ENCODE measurements at places on chromosomes 4 and X.

DNA sequence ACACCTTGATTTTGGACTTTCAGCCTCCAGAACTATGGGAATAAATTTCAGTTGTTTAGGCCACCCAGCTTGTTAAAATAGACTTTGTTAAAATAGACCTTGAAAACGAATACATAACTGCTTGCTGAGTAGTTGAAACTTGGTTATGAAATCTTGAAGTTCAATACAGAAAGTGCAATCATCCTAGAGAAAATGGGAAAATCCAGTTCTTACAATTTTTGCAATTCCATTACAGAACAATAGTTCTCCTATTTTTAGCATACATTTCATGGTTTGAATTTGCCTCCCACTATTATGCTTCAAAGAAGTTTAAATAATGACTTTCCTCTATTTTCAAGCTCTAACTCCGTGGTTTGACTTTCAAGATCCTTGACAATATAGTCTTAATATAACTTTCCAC lies 10.5 kb downstream of the TLR1 start:
- DNase-seq = no peak

- DNase-seq = peak; percentile 0
These were observed 35.7 kb upstream of the INTS6L start for GRCh38 chrX:135484641-135485289.

DNA sequence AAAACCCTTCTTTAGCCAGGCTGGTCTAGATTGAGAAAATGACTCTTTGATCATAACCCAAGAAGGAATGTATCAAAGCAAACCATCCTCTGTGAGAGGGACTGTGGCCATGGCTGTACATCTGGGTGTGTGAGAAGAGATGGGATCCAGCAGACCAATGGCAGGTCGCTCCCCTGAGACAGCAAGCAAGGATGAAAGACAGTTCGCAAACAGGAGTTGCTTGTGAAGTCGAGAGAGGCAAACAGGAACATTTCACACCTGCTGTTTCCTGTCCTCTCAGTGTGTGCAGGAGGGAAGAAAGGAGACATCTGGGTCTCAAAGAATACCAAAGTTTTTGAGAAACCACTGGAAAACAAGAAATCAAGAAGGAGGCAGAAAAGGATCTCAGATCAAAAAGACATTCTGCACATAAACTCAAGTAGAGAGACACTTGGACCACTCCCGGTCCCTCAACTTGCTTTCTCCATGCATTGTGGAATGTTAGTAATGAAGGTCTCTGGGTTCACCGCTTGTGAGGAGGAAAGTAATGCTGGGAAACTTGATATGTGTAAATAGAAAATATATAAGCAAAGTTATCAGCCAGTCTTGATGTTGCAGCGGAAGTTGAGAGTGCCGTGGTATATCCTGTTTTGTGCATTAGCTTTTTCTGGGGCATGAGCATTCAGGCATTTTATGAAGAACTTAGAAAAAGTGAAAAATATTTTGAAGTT lies 327.5 kb downstream of the BMPR1B start:
- DNase-seq = no peak

GRCh38 chrX:71652405-71652804 lies 14.9 kb upstream of the LOC101059915 start:
- DNase-seq = peak; percentile 39

DNA sequence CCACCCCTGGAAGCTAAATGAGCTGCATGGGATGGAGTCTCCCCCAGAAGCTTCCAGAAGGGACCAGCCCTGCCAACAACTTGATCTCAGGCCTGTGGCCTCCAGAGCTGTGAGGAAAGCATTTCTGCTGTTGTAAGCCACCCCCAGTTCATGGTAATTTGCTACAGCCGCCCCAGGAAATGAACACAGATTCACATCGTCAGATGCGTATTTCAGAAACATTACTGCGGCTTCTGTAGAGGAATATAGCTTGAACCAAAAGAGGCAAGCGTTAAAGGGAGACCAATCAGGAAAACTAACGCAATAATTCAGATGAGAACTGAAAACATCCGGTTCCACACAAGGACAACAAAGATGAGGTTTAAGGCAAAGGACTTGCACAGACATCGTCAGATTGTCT lies 128.4 kb upstream of the TBL1X start:
- DNase-seq = no peak

- DNase-seq = peak; percentile 61
These were observed 1.1 kb downstream of the TMEM131L start for GRCh38 chr4:153466949-153467896.

GRCh38 chr4:98969878-98970785 lies 25.4 kb upstream of the METAP1 start:
- no peak for DNase-seq

GRCh38 chr4:48139691-48140090 lies 5.6 kb upstream of the TXK start:
- DNase-seq = peak; percentile 37

DNA sequence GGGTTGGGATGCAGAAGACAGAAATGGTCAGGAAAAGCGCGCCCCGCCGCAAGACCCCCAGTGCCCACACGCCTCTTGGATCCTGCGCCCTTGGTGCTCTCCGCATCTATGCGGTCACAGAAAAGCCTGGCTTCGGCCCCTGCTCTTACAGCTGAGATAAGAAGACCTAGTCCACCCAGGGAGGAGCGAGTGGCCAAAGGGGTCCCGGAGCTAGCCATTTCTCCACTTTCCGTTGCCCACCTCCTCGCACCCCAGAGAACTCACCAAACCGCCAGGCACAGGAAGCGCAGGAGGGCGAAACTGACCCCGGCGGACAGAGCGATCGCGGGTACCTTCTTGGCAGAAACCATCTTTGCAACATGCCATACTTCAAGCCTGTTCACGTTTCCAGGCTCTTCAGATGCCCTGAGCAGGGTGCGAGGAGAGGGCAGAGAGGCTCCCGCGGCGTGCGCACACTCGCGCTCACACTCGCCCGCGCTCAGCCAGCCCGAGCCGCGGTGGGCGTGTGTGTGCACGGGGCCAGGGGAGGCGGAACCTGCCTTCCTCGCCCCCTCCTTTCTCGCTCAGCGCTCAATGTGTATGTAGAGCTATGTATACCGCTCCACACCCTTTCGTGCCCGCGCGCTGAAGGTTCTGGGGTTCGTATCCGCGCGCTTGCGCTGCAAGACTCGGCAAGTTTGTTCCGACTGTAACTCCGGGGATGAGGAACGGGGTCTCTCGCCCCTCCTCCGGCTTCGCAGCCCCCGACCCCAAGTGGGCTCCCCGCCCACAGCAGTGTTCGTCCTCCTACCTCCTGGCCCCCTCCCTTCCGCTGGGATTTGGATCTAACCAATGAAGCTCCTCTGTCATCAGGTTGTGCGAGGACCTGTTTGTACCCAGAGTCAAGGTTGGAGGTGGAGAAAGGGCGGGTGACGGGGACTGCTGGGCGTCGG lies at the start of gene GABRA4:
Gene GABRA4 (minus strand): TSS at position 507 of the 932 bp plus-strand sequence. CDS start 157 bp downstream, at position 350.
- DNase-seq = no peak

GRCh38 chr4:97998203-97998602 lies 145.1 kb downstream of the STPG2 start:
- DNase-seq = no peak

GRCh38 chr4:182880387-182881356 lies 36.5 kb downstream of the DCTD start:
- no peak for DNase-seq

DNA sequence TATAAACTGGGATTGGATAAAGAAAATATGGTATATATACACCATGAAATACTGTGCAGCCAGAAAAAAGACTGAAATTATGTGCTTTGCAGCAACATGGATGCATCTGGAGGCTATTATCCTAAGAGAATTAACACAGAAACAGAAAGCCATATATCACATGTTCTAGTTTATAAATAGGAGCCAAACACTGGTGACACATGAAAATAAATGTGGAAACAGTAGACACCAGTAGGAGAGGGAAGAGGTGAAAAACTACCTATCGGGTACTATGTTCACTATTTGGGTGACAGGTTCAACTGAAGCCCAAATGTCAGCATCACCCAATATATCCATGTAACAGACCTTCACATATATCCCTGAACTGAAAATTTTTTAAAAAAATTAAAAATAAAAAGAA lies 725.1 kb downstream of the C4orf33 start:
- no peak for DNase-seq

DNA sequence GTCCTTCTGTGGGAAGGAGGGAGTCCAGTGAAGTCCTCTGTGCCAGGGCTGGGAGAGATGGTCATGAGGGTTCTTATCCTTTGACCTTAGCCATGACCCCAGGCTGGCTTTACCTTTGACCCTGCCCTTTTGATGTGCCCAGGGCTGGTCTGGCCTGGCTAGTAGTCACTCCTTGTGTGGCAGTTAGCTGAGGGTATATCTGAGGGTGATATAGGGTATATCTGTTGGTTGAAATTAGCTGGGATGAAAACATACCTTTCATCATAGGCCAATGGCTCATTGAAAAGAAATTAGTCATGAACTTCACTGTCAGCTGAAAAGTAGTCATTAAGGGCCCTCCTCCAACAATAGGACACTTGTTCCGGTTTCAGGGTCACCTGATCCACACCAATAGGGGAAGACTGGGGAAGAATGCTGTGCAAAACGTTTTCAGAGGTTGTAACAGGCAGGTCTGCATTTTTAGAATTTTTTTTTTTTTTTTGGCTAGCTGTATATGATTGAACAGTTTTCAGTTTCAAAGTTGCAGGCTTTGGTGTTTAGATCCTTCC lies 74.6 kb upstream of the STOX2 start:
- no peak for DNase-seq

DNA sequence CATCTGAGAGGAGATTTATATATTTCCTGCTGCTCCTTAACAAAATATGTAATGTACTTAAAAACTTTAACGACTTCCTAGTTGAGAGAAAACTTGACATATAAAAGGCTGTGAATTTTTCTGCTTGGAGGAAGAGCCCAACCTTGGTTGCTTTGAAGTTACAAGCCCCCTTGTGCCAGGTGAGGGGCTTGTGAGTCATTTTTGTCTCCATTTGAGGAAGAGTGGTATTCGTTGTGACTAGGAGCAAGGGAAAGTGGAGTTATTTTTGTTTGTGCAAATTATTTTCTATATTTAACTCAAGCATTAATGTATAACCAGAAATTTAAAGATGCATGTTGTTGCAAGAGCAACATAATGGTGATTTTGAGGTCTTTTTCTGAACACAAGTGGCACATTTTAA lies 99.0 kb upstream of the DDX3X start:
- DNase-seq = no peak

DNA sequence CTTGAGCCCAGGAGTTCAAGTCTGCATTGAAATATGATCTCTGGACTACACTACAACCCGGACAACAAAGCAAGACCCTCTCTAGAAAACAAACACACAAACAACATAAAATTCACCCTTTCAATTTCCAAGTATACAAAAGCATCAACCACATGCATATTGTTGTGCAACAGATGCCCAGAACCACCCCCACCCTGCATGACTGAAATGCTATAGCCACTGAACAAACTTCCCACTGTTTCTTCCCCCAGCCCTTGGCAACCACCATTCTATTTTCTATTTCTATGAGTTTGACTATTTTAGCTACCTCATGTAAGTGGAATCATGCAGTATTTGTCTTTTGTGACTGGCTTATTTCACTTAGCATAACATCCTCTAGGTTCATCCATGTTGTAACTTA lies 14.2 kb upstream of the C4orf51 start:
- no peak for DNase-seq

DNA sequence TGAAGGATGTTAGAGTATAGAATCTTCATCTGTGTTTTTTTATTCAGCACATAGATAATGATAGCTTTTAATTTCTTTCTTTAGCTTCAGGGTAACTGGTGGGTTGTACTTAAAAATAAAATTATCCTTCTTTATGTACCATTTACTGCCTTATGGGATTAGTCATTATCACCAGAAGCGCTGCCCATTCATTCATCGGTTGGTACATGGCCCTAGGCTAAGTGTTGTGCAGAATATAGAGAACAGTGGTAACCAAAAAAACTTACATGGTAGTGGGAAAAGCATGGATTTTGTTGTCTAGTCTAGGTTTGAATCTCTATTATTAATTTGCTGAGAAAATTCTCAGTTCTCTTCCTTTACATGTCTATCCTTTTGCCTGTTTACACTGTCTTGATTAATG lies 43.5 kb upstream of the PDE5A start:
- DNase-seq = no peak

DNA sequence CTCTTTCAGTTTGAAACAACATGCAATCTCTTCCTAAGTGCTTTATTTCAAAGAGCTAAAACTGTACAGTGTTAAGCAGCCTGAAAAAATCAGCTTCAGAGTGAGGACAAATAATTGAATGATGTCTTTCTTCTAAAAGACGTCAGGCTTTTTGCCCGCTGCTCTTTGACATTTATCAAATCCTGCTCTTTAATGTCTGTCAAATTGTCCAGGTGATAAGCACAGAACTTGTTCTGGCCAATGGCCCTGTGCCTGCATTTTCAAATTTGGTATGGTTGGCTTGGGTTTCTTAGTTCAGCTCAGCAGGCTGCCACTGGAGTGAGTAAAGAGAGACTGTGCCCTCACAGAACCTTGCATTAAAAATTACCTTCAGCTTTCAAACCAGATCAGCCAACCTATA lies 712.9 kb upstream of the LCORL start:
- DNase-seq = no peak

DNA sequence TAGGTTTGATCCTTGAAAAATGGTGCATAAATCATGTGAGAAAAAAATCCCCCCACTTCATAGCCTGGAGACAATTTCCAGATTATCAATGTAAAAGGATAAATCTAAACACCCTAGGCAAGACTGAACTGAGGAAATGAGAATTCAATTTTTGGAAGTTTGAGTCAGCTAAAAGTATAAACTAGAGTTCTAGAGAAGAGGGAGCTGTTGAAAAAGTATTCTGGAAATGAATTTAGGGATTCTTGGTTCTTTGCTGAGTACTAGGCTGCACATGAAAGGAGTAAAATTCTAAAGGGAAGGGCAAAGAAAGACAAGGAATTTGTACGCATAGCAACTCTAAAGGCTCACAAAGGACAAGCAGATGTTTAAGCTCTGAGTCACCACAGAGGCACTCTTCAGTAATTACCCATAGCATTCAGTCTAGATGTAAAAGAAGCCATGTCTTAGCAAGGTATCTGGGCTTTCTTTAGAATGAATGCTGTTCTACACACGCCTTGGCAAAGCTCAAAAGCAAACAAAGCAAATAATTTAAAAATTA lies 896.5 kb downstream of the PDHA2 start:
- no peak for DNase-seq

DNA sequence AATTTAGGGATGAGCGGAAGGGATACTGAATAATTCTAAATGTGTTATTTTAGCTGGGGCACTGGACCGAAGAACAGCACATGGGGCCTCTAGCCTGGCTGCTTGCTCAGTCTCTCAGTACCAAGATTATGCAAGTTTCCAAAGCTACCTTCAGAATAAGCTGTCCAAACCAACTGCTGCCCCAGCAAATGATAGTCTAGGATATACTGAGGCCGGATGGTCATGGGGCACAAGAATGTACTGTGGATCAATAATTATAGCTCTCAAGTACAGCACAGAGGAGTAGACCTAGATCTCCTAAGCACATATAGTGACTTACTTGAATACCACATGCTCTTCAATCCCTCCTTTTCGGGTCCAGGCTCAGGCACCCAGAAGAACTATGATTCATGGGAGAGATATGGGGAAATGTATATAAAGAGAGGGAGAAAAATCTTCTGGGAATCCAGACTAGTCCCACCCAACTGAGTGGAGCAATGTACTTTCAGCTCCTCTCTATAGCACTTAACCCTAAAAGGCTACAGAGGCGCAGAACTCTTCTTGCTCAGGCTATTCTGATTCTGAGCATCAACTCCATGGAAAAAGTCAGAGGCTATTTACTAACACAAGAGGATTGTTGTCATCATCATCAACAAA lies 160.3 kb upstream of the GPC4 start:
- no peak for DNase-seq

- DNase-seq = no peak
These were observed 92.5 kb downstream of the AREG start for GRCh38 chr4:74537459-74537858.
